Memory B cell (primary cell): ENCODE measurements at places on chromosomes 16 and 17.
A peak's percentile ranks its signal among the peaks of the same experiment; 100 is the strongest.

GRCh38 chr16:8572063-8572918 lies 18.0 kb downstream of the TMEM114 start:
- DNase-seq: no peak

DNA sequence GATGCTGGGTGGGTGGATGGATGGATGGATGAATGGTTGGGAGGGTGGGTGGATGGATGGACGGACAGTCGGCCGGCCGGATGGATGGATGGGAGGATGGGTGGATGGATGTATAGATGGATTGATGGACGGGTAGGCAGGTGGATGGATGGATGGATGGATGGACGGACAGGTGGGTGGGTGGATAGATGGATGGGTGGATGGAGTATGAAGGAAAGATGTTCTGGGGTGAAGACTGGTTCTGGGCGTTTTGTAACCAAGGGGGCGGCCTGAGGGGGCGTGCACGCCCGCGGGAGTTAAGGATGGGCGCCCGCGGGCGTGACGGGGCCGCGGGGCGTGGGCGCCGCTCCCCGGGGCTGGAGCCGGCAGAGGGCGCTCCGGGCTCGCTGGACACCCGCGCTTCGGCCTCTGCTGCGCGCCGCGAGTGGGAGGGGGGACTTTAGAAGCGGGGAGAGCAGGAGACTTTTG lies at the start of gene NECAB2:
Gene NECAB2, plus strand, starts transcription at position 407 of the 468 bp plus-strand sequence. CDS start 405 bp downstream, outside the sequence.
- DNase-seq: no peak

DNA sequence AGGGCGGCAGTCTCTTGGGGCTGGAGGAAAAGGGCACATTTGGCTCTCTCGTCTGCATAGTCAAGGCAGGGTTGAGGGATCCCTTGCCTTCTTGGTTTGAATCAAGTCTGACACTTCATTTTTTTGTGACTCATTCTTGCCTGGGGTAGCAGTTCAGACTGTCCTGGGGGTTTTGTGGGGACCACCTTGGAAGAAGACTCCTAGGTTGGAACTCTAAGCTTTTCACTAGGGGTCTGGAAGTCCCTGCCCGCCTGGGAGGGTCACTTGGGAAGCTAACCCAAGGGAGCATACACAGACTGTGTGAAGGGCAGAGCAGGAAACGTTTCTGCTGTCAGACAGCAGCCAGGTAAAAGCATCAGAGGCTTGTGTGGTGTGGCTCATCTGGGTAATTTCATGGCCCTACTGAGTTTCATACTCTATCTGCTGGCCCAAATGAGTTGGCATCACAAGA lies 11.3 kb downstream of the YPEL2 start:
- DNase-seq: no peak

- DNase-seq: no peak
Observed at GRCh38 chr16:11393861-11394592, 48.8 kb downstream of the RMI2 start.

GRCh38 chr17:63096426-63096825 lies 130.4 kb downstream of the TANC2 start:
- no peak for DNase-seq

DNA sequence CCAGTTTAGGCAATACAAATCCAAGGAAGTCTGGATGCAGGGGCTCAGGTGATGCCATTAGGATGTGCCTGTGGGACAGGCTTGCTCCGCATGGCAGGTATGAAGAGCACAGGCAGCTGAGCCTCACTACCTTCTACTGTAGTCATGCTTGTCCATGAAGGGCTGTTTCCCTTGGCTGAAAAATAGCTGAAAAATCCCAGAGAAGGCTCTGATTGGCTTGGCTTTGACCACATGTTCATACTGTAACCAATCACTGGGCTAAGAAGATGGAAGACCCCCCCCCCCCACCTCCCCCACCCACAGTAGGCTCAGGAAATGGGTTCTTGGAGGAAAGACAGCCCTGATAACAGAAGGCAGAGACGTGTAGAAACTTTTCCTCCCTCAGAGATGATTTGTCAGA lies 66.5 kb upstream of the LGALS9 start:
- no peak for DNase-seq

DNA sequence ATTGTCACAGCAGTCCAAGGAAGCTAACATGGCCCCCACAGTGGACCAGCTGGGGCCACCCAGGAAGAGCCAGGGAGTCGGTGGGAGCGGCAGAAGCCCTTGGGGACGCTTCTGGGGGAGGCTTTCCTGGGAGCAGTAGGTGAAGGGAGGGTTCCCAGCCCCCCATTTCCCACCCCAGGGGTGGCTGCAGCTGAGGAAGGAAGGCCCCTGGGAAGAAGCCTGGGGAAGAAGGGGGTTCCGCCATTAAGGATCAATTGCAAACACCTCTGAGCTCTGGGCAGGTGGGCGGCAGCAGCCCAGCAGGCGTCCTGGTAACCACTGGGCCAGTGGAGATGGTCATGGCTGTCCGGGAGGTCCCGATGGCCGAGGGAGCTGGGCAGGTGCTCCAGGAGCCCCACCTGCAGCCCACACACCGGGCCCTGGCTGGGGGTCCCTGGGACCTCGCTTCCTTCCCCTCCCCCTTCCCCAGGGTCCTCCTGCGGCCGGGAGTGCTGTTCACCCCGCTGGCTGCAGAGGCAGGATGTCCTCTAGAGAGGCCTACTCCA lies 592 bp upstream of the PERCC1 start:
- no peak for DNase-seq

DNA sequence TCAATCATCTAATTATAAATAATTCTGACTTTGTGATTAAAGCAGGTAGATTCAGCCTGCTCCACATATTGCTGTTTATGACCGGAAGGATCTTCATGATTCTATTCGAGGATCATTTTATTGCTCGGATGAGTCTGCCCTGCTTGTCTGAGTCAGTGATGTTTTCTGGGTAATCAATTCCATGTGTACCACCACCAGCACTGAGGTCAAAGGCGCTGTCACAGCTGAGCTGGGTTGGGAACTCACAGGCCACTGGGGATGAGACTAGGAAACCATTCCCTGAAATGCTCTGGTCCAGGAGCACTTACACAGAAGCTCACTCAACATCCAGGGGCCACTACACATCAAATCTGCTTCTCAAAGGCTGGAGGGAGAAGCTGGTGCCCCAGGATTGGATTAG lies 30.4 kb upstream of the ERN1 start:
- no peak for DNase-seq

GRCh38 chr16:58329135-58329534 lies 34.3 kb upstream of the PRSS54 start:
- DNase-seq: no peak

GRCh38 chr16:67342616-67343015 lies 16.0 kb downstream of the LRRC36 start:
- no peak for DNase-seq

DNA sequence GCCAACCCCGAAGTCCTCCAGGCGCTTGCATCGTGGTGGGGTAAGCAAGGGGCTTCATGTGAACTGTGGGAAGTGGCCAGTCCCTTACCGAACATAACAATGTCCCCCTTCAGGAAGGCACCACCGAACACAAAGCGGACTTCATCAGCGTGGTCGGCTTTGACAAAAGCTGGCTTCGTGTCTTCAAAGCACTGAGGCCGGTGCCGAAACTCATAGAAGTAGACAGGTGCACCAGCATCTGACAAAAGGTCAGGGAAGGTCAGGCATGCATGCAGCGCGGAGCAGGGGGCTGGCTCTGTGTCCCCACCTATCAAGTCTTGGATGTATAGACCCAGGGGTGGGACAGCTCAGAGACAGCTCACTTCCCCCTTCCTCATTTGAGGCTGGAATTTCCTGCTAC lies 16.6 kb upstream of the CES1 start:
- no peak for DNase-seq

GRCh38 chr17:45234641-45235415 lies 13.1 kb downstream of the FMNL1 start:
- no peak for DNase-seq

DNA sequence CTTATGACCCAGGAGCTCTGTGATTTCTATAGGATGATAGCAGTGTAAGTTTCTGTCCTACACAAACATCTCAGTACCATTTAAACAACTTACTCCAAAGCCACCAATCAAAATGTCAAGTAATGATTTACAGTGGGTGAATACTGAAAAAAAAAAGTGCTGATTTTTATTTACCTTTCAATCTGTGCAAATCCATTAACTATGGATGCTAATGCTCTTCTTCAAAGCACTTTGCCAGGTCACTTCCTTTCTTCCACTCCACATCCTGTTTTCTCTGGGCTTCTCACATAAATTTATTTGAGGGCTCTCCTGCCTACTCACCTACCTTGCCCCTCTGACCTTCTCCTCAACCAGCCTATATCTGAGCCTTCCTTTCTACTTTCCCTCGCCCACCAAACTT lies 101.6 kb downstream of the SKAP1 start:
- DNase-seq: no peak

DNA sequence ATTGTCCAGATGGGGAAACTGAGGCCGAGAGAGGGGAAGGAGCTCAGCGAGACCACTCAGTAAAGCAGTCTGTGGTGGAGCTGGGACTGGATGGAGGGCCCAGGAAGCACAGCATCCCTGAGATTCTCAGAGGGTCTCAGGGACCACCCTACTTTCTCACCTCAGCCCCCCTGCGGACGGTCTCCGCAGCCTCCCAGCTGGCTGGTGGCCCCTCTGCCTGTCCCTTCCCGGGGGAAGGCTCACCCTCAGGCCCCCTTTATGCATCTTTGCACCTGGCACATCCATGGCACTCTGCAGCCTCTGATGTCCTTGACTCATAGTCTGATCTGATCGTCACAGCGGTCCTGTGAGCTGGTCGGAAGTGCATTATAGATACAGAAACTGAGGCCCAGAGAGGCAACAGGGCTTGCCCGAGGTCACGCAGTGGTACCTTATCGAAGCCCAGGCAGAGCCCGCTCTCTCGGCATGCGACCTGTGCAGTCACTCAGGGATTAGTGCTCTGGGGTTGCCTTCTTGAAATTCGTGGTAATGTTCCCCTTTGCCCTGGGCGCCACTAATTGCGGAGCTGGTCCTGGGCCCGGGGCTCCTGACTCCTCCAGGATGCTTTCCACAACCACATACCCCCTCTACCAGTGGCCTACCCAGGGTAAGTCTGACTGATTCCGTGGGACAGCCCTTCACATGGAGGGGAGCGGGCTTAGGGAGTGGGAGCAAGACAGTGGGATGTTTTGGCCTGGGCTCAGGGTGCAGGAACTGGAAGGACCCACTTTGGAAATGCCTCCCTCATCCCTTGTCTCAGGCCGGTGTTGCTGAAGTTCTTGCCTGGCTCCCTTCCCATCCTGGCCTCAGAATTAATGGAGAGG lies 24.4 kb downstream of the RAB11FIP4 start:
- no peak for DNase-seq

DNA sequence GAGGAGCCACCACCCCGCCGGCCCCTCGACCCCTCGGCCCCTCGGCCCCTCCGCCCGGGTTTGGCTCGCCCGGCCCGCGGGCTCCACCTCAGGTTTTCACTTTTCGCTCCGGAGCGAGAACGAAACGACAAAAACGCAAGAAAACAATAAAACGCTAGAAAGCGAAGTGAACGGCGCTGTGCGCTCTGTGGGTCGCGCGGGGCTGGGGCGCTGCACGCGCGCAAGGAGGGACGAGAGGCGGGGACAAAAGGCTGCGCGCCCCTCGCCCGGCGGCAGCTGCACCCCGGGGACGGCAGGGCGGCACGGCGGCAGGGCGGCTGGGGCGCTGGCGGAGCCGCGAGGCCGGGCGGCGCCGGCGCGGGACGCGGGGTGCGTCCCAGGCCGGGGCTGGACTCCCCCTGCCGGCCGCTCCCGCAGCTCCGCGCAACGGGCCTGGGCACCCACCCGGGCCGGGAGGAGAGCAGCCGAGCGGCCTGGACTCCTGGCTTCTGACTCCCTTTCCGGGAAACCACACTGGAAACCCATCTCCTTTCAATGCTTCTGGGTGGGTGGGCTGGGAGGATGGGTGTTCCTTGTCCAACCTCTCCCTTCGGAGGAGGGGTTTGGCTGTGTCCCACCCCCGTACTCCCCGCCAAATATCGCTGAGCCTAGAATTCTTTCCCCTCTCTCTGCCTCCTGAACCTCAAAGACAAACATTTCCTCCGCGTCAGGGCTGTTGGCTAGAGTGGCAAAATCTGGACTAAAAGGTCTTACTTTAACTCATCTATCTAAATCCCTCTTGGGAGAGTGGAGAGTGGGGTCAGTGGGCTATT lies 9.9 kb downstream of the TBX2 start:
- no peak for DNase-seq

GRCh38 chr17:50375858-50376538 lies 3.0 kb downstream of the EME1 start:
- DNase-seq: no peak

- DNase-seq: peak; percentile 74
Observed at GRCh38 chr17:81711814-81712467, at the start of gene SLC25A10. Gene SLC25A10, plus strand, starts transcription at chr17:81712284. Its CDS starts 143 bp downstream, at chr17:81712427.

GRCh38 chr17:45322168-45322567 lies 5.3 kb upstream of the MAP3K14 start:
- no peak for DNase-seq

DNA sequence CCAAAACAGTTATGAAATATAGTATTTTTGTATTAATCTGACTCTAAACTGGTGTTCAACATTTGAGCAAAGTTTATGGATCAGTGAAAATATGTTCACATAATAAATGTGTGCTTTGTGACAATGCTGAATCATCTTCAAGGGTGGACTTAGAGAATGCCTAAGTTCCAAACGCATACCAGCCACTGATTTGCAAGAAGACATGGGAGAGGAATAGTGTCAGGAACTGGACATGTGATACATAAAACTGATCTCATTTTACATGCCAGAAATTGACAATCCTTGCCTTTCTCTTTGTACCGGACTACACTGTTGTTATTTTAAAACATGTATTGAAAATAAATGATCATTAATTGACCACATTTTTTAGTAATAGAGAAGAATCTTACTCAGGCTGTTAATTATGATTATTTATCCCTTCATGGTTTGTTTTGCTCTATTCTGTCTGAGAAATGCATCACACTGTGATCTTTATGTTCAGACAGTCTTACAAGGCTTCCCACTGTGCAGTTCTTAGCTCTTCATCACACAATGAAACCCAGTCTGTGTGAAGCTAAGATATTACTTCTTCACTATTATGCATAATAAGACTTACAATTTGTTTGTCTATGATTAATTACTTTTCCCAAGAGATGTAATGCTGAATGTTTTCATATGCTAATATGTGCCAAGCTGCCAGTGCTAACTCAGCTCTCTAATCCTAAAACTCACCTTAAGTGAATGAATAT lies 1180.6 kb upstream of the CDH8 start:
- no peak for DNase-seq

- no peak for DNase-seq
Observed at GRCh38 chr17:78988152-78988551, 8.4 kb upstream of the LGALS3BP start.

GRCh38 chr17:47218896-47219430 lies 9.8 kb downstream of the MYL4 start:
- no peak for DNase-seq

- no peak for DNase-seq
Observed at GRCh38 chr16:77564791-77565390, 130.1 kb upstream of the ADAMTS18 start.

- DNase-seq: peak; percentile 92
Observed at GRCh38 chr17:49567871-49568694, 7.6 kb upstream of the NXPH3 start.

DNA sequence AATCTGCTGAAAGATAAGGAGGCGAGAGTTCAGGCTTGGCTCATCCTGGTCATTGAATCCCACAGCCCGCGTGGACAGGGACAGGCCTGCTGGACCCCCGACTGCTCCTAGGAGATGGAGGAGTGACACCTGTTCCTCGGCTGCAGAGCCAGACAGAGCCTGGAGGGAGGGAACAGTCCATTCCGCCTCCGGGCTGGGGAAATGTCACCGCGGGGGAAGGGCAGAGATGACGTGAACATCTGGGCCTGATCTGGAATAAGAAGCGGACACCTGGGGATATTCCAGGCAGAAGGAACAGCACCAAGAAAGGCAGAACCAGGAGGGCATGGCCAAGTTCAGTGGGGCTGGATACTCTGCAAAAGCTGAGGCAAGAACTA lies 1.5 kb downstream of the ZNF747 start:
- no peak for DNase-seq
